ENCODE measurements at places on chromosomes 2 and 18.

- no peak for DNase-seq
These were observed 5.7 kb upstream of the TET3 start for GRCh38 chr2:73979021-73979420.

DNA sequence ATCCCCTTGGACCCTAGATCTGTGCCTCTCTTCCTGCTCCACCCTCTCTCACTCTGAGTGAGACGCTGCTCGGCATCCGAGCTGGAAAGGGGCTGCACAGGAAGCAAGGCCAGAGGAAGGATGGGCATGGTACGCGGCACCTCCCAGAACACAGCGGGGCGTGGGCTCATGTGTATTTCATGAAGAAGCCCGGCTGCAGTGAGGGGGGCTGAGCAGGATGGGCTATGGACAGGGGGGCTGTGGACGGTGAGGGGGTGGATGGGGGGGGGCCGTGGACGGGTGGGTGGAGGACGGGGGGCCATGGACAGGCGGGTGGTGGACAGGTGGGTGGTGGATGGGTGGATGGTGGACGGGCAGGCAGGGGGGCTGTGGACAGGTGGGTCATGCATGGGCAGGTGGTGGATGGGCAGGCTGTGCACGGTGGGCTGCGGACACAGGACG lies 28.5 kb downstream of the SLC66A2 start:
- no peak for DNase-seq

DNA sequence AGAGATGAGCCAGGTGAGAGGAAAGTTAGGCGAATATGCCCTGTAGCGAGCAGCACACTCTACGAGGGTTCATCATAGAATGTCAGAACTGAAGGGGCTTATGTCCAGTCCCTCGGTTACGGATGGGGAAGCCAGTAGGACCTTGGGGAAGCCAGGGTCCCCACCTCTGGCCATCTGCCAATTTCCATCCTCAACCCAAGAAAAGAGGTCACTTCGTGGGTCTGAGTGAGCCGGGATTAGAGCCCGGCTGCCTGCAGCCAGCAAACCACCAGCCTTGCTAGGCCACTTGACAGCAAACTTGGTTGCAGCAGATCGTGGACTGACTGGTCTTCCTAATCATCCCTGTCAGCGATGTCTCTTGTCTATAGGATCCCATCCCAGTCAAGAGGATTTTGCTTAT lies 11.4 kb downstream of the CIB4 start:
- no peak for DNase-seq

GRCh38 chr2:188207554-188207953 lies 84.1 kb upstream of the GULP1 start:
- DNase-seq, result no peak

DNA sequence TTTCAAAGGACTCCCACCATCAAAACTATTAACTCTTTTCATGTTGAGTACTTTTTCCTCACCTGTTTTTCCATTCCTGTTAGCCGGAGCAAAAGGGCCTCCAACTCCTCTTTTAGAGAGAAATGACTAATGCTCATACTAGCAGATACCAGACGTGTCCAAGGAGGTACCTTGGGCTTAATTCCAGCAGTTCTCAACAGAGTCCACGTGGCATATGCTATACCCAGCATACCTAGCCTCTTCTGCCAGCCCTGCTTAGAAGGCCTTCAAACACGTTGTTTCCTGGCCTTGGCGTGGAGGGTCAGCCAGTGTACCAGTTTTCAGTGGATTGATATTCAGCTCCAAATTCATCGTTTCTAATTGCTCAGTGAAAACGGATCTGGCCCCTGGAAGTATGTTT lies 123.9 kb downstream of the MGAT5 start:
- no peak for DNase-seq

DNA sequence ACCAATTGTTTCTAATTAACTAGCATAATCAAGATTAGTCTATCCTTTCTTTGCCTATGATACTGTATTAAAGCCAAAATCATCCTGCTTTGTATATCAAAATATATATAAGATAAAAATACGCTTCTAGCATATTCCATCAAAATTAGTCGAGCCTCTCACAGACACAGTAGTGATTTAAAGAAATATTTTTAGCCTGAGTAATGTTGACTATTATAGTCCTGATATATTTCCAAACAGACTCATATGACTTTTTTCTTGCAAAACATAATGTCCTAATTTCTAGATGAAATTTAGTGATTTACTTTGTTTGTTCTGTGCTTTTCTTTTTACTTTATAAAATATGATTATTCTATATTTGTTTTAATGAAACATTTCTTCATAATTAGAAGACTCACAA lies 30.9 kb downstream of the FAP start:
- no peak for DNase-seq

DNA sequence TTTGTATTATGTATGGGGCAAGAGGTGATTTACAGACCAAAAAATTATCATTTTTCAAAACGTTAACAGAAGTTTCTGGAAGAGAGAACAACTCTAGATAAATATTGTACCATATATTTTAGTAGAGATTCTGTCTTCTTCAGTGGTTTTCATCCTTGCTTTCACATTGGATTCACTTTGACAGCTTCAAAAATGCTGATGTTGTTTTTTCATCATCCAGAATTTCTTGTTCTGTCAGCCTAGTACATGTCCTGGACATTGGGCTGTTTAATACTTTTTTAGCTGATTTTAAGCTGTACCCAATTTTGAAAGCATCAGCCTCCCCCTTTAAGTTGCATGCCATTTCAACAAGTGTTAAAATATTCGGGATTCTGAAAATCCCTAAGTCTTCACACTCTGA lies 711.3 kb upstream of the LRATD1 start:
- no peak for DNase-seq

GRCh38 chr2:41909584-41909983 lies 138.2 kb upstream of the PKDCC start:
- DNase-seq, result peak; percentile 42

GRCh38 chr2:95362486-95362885 lies 40.0 kb upstream of the FAHD2A start:
- DNase-seq, result no peak

DNA sequence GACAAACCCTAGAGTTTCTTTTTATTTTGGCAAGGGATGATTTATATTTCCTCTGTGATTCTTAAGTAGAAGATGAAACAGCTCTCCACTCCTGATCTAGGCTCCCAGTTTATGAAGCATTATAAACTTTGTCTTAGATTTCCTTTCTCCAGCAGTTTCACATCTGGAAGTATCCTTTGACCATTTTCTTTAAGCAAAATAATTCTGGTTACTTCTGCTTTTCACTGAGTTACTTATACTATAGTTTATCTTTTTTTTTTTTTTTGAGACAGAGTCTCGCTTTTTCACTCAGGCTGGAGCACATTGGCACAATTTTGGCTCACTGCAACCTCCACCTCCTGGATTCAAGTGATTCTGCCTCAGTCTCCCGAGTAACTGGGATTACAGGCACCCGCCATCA lies 45.5 kb downstream of the KCMF1 start:
- DNase-seq, result no peak

- DNase-seq, result peak; percentile 63
These were observed 95.4 kb upstream of the FN1 start for GRCh38 chr2:215531284-215531683.

- no peak for DNase-seq
These were observed 27.4 kb downstream of the DBI start for GRCh38 chr2:119393971-119394748.

- no peak for DNase-seq
These were observed 162.8 kb downstream of the TPGS2 start for GRCh38 chr18:36665952-36666351.

- peak; percentile 24 for DNase-seq
These were observed 53.3 kb downstream of the ZNF236 start for GRCh38 chr18:76875390-76876325.

DNA sequence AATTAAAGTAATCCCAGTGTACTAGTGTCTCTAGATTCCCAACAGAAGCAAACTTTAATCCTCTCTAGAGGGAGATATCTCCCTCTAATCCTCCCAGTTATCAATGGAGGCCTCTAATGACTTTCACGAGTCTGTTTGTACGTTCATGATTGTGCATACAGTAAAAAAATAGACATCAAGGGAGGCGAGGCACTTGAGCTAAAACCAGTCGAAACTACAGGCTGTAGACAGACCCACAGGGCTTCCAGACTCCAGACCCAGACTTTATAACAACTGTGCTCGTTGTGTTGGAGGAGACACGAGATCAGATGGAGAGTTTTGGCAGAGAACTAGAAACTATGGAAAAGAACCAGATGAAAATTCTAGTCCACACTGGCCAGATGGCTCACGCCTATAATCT lies 7.0 kb downstream of the DGKD start:
- no peak for DNase-seq

- DNase-seq, result no peak
These were observed 141.9 kb downstream of the MTCL1 start for GRCh38 chr18:8847066-8847755.

DNA sequence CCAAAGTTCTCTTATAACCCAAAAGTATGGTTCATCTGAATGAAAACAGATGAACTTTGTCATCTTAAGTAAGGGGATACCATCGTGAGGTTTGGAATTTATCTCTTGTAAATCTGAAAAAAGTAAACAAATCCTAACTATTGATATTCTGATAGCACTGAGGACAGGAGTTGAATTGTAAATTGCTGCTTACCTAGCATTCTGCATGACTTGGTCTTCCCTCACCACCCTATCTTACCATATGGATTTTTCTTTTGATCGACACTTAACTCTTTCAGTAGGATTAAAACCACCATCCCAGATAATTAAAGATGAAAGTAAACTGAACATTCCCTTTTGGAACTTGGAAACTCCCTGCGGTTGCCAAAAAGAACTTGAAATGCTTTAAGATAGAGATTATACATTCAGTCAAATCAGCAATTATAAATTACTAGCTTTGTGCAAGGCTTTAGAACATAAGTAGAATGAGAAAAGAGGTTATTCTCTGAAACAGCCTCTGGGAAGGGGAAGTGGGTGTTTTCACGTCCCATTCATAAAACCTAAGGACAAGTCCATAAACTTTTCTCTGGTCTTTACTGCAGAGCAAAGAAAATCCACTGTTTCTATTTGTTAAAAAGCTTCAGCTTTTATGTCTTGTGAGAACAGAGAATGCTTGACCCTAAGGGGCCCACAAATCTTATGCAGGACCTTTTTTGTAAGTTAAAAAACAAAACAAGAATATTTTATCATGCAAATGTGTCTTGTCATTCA lies 49.7 kb upstream of the ZNF397 start:
- DNase-seq, result no peak

DNA sequence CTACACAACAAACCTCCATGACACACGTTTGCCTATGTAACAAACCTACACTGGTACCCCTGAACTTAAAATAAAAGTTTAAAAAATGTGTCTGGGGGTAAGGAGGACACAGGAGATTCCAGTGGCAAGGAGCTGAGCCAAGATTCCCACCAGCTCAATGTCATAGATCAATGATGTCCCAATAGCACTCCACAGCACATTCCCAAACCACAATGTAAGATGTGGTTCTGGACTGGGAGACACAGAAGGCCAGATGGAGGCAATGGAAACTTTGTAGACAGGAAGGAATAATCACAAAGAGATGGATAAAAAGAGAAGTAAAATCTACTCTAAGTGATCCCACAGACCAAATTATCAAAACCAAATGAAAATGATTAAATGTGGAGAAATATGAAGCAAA lies 312.4 kb upstream of the SOX11 start:
- no peak for DNase-seq

DNA sequence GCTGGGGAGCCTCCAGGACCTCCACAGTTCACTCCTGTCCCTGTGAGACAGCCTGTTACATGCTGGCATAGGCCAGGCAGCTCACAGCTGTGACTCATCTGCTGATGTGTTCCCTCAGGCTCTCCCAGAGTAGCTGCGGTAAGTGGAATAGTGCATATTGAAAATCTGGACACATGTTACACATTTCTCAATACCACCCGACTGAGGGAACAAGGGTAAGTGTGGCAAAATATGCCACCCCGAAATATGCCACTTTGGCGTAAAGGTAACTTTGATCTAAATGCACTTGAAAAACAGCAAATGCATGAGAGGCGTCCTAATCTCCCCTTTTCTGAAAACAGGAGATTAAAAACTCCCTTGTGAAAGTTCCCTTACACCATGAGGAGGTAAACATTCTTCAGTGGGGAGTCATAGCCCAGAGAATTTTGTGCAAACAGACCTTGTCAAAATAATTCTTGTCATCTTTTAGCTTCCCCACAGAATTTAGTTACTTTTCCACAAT lies 557.9 kb downstream of the CCDC85A start:
- DNase-seq, result peak; percentile 97

- no peak for DNase-seq
These were observed 19.9 kb upstream of the CTDP1 start for GRCh38 chr18:79659733-79660132.

- peak; percentile 17 for DNase-seq
These were observed 38.0 kb upstream of the ERMN start for GRCh38 chr2:157363612-157364101.

GRCh38 chr2:4246364-4247131 lies 543.2 kb downstream of the DCDC2C start:
- no peak for DNase-seq

DNA sequence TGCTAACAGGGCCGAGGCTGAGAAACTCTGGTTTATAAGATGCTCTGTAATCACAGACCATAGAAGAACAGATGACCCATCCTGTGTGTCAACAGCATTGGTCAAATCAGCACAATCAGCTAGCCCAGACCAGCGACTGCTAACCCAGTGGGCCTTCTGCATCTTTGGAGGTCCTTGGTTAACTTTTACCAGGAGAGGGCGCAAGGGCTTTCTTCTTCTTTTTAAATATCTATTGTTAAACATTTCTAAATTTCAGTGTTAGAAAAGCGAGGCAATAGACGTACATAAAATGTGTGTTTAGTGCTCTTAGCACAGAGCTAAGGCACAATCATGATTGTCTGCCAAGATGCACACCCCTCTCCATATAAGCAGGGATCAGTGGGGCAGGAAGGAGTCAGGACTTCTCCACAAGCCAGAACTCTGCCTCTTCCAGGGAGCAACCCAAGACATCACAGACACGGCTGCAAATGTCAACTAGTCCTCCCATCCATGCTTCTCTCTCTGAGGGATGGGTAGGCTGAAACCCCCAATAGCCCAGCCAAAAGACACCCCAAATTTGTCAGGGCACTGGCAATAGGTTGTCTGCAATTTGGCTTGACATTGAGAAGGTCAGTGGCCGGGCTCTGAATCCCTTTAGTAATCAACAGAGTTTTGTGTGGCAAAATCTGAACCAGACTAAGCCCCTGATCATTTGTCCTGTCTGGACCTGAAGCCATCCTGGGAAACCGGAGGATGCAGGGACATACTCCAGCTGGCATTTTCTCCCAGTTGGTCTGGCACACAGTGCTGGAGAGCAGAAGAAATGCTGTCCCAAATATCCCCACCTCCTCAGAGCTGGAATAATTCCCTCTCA lies 188.2 kb downstream of the BCL2 start:
- peak; percentile 49 for DNase-seq

- no peak for DNase-seq
These were observed 66.6 kb upstream of the ZNF397 start for GRCh38 chr18:35174093-35174731.

- peak; percentile 98 for DNase-seq
These were observed 196.5 kb downstream of the MYO1B start for GRCh38 chr2:191441496-191442214.

DNA sequence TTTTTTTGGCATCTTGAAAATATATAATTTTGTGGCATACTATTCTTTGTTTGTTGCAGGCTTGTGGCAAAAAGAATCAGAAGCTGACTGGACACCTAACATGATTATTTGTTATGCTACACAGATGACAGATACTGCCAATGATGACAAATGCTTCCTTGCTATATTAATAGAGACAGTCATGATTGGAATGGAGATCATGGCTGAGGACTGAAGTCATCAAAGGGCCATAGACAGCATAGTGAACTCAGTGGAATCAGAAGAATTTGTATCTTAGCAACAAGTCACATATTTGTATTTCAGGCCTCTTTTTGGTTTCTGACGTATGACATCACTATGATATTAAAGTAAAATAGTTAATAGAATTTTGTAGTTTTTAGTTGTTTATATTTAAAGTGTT lies 1003.8 kb upstream of the DDX18 start:
- no peak for DNase-seq

All from RPMI7951 (cell line).